ENCODE measurements at places on chromosomes 11 and 22.

DNA sequence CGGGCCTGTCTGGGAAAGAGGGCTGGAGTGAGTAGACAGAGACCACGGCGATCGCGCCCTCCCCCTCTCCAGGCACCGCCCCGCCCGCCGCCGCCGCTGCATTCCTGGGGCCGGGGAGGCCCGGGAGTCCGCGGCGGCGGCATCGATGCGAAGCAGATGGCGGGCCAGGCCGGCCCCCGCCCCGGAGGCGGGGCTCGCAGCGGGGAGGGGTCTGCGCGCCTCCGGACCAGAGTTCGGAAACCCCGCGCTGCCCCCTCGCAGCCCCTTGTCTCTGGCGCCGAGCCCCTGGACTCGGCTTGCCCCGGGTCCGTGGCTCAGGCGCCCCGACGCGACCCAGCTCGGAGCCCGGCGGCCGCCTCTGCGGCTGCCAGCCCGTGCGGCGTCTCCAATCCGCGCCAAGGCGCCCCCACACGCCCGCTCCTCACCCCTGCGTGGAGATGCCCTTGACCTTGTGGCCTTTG lies 1.3 kb downstream of the SCARF2 start:
- no peak for DNase-seq

- DNase-seq = no peak
Measured at GRCh38 chr11:73414977-73415651, 38.9 kb downstream of the RELT start.

DNA sequence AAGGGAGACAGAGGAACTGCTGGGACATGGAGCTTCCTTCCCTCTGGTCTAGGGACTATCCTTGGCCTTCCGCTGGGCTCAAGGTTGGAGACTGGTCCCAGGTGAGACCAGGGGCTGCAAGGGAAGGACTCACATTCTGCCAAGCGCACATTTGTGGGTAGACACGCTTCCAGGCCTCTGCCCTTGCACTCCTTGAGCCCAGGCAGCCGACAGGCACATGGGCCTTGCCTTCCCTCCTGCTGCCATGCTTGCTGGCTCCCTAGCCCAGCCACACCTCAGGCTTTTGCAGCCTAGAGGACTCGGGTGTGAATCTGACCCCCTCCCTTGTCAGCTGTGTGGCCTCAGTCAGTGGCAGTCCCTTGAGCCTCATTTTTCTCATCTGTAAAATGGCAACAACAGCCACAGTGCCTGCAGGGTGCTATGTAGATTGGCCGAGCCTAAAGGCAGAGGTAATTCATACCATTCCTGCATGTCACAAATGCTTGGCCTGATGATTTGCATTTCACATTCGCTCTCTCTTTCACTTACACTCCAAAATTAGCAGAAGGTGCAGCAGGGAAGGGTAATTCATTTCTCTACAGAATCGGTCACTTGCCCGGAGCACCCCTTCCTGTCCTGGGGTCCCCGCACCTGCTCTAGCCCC lies 57.6 kb upstream of the NECTIN1 start:
- DNase-seq = no peak

GRCh38 chr22:43754176-43754575 lies 57.9 kb downstream of the EFCAB6 start:
- no peak for DNase-seq

- no peak for DNase-seq
Measured at GRCh38 chr11:79377406-79377805, 63.4 kb downstream of the TENM4 start.

All from cortex of kidney (tissue), 1 donor.